ENCODE measurements at places on chromosomes 6 and 20. TPM values are rescaled to one million over a fixed set of nuclear protein-coding genes. Genes with fewer than 3 reads are reported as not detected.

DNA sequence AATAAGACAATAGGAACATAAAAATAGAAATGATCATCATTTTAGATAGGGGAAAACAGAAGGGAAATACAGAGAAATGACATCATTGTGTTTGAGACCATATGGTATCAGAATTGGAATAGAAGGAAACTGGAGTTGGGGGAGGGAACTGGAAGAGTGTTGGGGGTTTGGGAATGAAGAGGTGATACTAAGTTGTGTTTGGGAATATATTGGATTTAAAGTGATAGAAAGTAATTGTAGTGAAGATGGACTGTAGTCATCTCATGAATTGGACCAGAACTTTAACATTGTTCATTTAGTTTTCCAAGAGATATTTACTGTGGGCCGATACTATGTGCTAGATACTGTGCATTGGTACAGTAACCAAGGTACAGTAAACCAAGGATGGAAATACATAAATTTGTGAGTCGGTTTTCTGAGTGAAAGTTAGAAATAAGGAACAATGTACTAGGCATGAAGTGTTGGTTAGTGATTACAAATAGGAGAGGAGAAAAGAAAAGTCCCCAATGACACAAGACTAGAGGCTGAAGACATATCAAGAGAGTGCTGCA, 32.3 kb downstream of the KCNQ5 start:
- H3K27me3 ChIP-seq, result no peaks in the 10 kb centered on the region
- no peaks in the 10 kb centered on the region for H3K4me1 ChIP-seq
- H3K27ac ChIP-seq, result no peak overlapping the region
- no peak overlapping the region for H3K4me3 ChIP-seq
- no peaks in the 10 kb centered on the region for H3K36me3 ChIP-seq

- no peak overlapping the region for H3K4me3 ChIP-seq
- no peaks in the 10 kb centered on the region for H3K4me1 ChIP-seq
- no peaks in the 10 kb centered on the region for H3K36me3 ChIP-seq
- no peaks in the 10 kb centered on the region for H3K27me3 ChIP-seq
- no peak overlapping the region for H3K27ac ChIP-seq
Measured at GRCh38 chr6:160261991-160262680, 3.5 kb upstream of the SLC22A2 start.

DNA sequence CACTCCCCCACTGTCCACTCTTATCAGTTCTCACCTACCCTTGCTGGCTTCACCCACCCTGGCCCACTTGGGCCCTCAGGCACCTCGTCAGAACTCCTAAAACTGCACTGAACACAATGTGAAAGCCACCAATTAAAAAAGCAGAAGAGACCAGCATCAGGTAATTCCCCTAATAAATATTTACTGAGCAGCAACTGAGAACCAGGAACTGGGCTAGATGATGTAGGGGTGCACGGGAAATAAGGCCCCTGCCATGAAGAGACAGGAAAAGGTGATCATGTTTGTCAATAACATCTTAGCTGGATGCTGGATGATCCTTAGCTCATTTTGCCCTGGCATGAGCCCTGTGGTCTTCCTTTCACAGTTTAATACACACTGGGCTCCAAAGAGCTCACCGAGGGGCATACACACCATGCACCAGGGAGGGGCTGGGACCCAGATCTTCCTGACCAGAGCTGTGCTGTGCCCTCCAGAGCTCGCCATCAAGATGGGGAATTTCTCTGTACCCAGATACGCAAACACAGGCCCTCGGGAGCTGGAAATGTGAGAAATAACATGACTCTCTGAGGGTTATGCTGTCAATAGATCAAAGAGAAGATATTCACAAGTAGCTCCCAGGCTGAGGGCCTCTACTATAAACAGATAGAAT, 113.6 kb upstream of the SLC22A16 start:
- H3K27me3 ChIP-seq, result no peaks in the 10 kb centered on the region
- DNase-seq, result no peak
- H3K27ac ChIP-seq, result no peak overlapping the region
- H3K36me3 ChIP-seq, result no peaks in the 10 kb centered on the region
- H3K4me3 ChIP-seq, result no peak overlapping the region
- H3K4me1 ChIP-seq, result no peaks in the 10 kb centered on the region

GRCh38 chr6:12935637-12936036, 219.1 kb downstream of the PHACTR1 start:
- no peaks in the 10 kb centered on the region for H3K36me3 ChIP-seq
- DNase-seq, result no peak
- H3K4me3 ChIP-seq, result no peak overlapping the region
- no peaks in the 10 kb centered on the region for H3K4me1 ChIP-seq
- H3K27me3 ChIP-seq, result peaks cover under 1% of the 10 kb centered on the region

DNA sequence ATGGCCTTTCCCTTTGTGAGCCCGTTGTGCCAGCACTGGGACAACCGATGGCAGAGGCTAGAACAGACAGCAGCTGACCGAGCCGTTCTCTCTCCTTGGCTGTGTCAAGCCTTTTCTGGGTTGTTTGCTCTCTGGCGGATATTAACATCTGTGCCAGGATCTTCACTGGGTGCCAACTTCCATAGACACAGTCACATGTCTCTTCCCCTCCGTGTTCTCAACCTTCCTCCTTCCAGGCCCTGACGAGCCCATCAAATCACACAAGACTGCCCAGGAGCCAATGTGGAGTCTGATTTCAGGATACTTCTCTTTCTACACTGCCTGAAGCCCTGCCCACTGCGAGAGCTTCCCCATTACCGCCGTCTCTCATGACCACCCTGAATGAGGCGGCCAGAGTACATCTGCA, 111.0 kb upstream of the RALGAPA2 start:
- no peak overlapping the region for H3K4me3 ChIP-seq
- peaks cover 10% of the 10 kb centered on the region for H3K4me1 ChIP-seq
- no peaks in the 10 kb centered on the region for H3K36me3 ChIP-seq
- H3K27me3 ChIP-seq, result peaks cover 8% of the 10 kb centered on the region
- no peak overlapping the region for H3K27ac ChIP-seq

- no peak overlapping the region for H3K27ac ChIP-seq
- H3K4me1 ChIP-seq, result no peaks in the 10 kb centered on the region
- H3K4me3 ChIP-seq, result no peak overlapping the region
- DNase-seq, result no peak
Measured at GRCh38 chr20:16147916-16148315, 425.3 kb downstream of the KIF16B start.

- no peaks in the 10 kb centered on the region for H3K36me3 ChIP-seq
- H3K27me3 ChIP-seq, result no peaks in the 10 kb centered on the region
- H3K27ac ChIP-seq, result no peak overlapping the region
- no peak for DNase-seq
Measured at GRCh38 chr6:89361171-89361570, 8.6 kb upstream of the UBE2J1 start.

GRCh38 chr20:25282034-25282781, 34.3 kb downstream of the PYGB start:
- no peak overlapping the region for H3K4me3 ChIP-seq
- DNase-seq, result peak; percentile 58
- peaks cover 8% of the 10 kb centered on the region for H3K4me1 ChIP-seq
- peaks cover 98% of the 10 kb centered on the region for H3K36me3 ChIP-seq

DNA sequence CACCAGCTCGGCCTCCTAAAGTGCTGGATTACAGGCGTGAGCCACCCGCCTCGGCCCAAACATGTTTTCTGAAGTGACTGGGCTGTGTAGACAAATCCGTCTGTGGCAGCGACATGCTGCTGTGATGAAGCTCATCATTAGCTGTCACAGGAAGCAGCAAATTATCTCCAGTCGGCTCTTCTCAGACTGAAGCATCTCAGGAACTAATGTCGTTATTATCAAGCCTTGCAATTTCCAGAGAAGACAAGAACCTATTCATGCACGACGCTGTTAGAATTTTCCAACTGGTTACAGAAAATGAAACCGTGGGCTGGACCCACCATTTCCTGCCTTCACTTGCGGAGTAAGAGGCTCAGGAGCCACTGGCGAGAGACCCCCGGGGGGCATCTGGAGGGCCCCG, 17.1 kb upstream of the NTSR1 start:
- H3K27ac ChIP-seq, result no peak overlapping the region
- H3K4me1 ChIP-seq, result peaks cover 10% of the 10 kb centered on the region
- peaks cover 71% of the 10 kb centered on the region for H3K27me3 ChIP-seq
- no peak for DNase-seq
- H3K4me3 ChIP-seq, result no peak overlapping the region
- no peaks in the 10 kb centered on the region for H3K36me3 ChIP-seq

- H3K36me3 ChIP-seq, result no peaks in the 10 kb centered on the region
- H3K4me1 ChIP-seq, result peaks cover 91% of the 10 kb centered on the region
Measured at GRCh38 chr20:25040438-25040831, 17.5 kb downstream of the ACSS1 start.

GRCh38 chr20:6000871-6001270, 50.4 kb downstream of the MCM8 start:
- DNase-seq, result no peak
- peaks cover 10% of the 10 kb centered on the region for H3K4me1 ChIP-seq
- H3K27me3 ChIP-seq, result no peaks in the 10 kb centered on the region
- H3K36me3 ChIP-seq, result peaks cover 9% of the 10 kb centered on the region

GRCh38 chr6:43683708-43684455, 3.7 kb downstream of the MRPS18A start:
- no peak overlapping the region for H3K27ac ChIP-seq
- H3K36me3 ChIP-seq, result peaks cover 22% of the 10 kb centered on the region
- DNase-seq, result no peak

- no peak overlapping the region for H3K27ac ChIP-seq
- no peak for DNase-seq
- H3K4me3 ChIP-seq, result no peak overlapping the region
- no peaks in the 10 kb centered on the region for H3K27me3 ChIP-seq
- H3K4me1 ChIP-seq, result no peaks in the 10 kb centered on the region
Measured at GRCh38 chr20:1357921-1358671, 29.2 kb upstream of the SDCBP2 start.

GRCh38 chr6:31493875-31494694, 3.9 kb upstream of the MICB start:
- H3K36me3 ChIP-seq, result no peaks in the 10 kb centered on the region
- H3K27ac ChIP-seq, result peak overlapping the region; percentile 68
- H3K27me3 ChIP-seq, result peaks cover 5% of the 10 kb centered on the region
- peak; percentile 87 for DNase-seq
- peak overlapping the region; percentile 59 for H3K4me3 ChIP-seq

ENPP4 gene
- total RNA-seq, result 5.8 TPM

NRM gene
- 7.1 TPM for total RNA-seq

MYB gene
- total RNA-seq, result 18.0 TPM

METTL24 gene
- total RNA-seq, result 0.45 TPM

GGTLC1 gene
- not detected for total RNA-seq
